Dermis blood vessel endothelial cell (primary cell): ENCODE measurements at places on chromosomes 11 and 22.

DNA sequence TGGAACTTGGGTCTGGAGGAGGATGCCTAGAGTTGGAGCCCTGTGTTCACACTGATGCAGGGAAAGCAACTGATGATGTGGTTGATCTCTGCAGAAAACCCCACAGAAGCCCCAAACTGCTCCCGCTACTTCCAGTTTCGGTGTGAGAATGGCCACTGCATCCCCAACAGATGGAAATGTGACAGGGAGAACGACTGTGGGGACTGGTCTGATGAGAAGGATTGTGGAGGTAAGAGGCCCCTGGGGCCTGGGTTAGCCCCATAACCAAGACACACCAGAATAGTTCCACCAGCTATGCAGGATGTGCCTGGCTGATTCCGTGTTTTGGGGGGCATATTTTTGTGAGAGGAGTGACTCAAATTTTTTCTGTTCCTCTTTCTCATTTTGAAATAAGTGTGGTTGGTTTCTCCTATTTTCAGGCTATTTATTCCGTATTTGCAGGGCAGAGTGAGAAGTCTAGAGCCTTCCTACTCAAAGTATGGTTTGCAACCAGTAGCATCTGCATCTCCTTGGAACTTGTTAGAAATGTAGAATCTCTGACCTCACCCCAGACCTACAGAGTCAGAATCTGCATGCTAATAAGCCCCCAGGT, 137.3 kb upstream of the SORL1-AS1 start:
- DNase-seq: no peak

GRCh38 chr22:19879246-19879570, 24.5 kb upstream of the GNB1L start:
- no peak for DNase-seq

DNA sequence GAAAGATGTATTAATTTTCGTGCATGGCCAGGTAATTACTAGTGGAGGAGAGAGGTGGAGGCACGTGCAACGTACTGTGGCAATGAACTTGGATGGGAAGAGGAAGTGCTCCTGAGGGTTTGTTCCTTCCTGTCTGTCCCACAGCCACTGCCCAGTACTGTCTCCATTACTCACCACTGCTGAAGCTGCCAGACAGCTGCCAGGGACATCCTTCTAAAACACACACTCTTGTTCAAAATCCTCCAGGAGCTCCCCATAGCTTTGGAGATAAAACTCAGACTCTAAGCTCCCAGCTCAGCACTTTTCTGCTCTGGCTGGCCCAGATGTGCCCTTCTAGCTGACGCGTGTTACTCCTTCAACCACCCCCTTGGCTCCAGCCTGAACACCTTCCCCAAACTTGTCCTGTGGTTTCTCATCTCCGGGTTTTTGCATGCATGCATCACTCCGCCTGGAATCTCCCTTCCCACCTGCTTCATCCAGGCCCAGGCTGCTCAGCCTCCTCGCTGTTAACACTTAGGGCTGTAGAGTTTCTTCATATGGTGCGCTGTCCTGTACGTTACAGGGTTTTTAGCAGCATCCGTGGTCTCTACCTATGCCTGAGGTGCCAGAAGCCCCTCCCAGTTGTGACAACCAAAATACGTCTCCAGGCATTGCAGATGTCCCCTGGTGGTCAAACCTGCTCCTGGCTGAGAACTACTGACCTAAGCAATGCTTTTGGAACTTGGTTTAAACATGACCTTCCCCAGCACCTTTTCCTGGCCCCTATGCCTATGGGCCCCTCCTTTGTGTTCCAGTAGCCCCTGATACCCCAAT, 69.5 kb downstream of the C11orf91 start:
- peak; percentile 44 for DNase-seq

DNA sequence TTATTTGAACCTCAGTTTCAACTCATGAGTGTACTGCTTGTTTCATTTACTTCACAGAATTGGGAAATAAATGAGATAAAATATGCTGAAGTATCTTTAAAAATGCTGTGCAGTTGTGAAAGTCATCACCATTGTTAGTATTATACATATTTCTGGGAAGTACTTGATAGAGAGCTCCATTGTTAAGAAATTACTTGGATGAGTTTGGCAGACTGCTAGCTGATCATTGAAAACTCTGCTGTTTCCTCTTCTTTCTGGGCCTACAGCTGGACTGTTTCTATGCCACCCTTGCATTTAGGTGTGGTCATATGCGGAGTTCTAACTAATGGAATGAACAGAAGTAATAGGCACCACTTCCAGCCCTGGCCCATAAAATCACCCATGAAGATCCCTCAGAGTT, 10.0 kb downstream of the SIK2 start:
- peak; percentile 47 for DNase-seq

DNA sequence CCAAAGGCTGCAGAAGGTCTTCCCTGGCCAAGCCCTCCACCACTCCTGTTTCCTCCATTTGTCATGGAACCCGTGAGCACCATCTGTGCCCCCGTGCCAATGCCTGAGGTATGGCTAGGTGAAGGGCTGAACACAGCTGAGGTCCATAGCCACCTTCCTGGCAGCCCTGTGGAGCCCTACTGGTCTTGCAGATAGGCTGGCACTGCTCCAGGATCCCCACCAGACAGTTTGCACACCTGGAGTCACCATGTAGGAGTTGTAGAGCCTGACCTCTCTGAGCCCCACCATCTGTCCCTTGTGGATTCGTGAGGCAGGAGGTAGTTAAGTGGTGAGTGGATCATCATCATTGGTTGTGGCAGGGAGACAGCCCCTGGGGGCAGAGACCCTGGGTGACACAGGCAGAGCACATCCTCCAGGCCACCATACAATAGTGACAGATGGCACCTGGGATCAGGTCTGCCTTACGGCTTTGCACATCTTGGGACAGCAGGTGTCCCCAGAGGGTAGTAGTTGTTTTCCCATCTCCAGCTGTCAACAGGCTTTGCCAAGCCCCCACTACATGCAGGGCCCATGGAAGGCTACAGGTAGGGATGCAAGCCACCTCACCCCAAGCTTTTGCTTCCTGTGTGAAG, 52.5 kb upstream of the SUSD2 start:
- DNase-seq: no peak

GRCh38 chr11:97937501-97937900, 1083.2 kb upstream of the CNTN5 start:
- DNase-seq: no peak

DNA sequence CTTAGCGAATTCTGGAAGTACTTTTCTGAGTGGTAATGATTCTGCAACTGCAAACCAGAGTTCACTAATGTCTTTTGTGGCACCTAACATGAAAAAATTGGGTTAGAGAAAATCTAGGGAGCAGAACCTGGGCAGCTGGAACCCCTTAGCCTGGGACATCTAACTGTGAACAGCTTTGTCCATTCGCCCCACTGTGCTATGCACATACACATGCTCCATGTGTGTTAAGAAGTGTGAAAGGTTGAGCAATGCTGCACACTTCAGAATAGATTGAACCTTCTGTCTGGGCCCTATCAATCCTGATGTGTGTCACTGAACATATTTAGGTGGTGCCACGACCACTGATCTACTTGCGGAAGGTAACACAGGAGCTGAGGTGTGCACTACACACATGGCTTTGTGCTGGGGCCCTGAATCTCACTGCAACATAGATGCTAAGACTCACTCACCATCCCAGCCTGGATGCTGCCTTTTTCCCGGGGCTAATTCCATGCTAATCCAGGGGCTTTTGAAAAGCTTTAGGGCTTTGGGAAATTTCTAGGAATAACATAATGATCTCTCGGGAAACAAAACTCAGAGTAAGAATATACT, 976.2 kb downstream of the NTM start:
- no peak for DNase-seq

DNA sequence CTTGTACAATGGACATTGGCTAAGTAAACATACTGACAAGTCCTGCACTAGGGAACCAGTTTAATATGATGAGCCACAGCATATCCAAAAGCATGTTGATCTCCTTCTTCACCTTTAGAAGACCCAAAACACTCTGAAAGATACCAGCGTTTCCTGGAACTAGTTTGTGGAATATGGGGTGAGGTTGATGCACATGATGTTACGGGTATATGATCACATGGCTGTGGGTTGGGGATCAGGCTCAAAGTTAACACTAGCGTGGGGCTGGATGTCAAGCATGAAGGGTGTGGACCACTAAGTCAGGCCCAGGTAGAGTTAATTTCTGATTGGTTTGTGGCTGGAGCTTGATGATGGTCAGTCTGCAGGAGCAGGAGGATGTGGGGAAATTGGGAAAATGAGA, 9.0 kb downstream of the IGLL5 start:
- no peak for DNase-seq

DNA sequence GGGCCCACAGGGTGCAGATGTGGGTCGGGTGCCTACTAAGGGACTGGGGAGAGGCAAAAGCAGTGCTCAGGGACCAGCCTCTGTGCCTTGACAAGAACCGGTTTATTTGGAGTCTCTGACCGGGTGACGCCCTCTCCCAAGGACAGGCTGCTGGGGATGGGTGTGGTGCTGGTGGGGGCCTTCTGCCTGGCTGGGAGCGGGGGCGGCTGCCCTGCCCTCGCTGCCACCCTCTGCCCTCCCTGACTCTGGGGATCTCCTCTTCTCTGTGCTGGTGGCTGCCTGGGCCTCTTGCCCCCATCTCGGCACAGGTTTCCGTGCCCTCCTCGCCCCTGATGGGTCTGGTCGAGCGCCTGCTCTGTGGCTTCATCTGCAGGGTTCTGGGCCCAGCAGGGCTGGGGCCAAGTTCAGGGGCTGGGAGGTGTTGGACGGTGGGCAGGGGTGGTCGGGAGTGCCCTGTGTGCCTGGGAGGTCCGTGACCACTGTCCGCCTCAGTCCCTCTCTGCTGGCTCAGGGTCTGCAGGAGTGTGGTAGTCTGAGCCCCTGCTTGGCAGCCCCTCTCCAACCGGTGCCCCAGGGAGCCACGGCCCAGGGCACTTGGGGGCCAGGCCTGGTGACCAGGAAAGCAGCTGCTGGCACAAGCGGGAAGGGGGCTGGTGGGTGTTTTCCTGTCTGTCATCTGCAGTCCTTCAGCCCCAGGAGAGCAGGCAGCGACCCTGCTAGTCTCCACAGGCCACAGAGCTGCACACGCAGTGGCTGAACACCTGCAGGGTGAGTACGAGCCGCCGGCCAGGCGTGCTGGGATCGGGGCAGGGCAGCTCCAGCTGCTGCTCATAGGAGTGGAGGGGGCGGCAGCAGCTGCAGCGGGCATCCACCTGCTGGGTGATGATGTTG, 23.5 kb downstream of the MUC6 start:
- DNase-seq: no peak

DNA sequence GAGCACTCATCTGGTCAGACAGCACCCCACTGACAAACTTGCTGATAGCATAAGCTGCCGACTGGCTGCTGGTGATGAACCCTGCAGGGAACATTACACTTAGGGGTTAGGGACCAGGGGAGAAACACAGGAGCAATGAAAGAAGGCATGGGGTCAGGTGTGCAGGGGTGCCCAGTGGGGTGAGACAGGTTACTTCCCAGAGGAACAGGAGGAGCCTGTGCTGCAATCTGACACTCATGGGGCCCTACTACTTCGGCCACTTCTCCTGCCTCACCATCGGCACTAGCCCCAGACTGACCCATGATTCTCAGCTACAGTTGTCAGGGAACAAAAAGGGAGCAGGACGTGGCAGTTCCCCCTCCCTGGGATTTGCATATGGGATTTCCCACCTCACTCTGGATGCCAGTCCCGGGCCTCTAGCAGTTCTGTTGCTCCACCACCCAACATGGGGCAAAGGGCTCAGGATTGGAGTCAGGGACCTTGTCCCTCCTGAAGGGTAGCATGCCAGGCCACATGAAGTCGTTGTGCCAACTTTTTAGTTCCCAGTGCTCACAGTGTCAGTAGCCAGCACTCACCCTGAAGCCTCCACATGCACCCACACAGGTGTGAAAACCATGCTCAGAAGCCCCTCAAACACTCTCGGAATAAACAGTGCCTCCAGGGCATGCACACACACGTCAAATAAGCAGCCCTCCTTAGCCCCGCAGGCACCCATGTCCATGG, 2.2 kb downstream of the SLC37A4 start:
- no peak for DNase-seq
